Activated CD8-positive, alpha-beta T cell treated with anti-CD3 and anti-CD28 coated beads, Interleukin-2, amount 10 ng/mL, durations not matched to agents 7 days and 5 days (primary cell): ENCODE measurements at places on chromosomes 12 and 14. TPM values are rescaled to one million over a fixed set of nuclear protein-coding genes. Genes with fewer than 3 reads are reported as not detected.

DNA sequence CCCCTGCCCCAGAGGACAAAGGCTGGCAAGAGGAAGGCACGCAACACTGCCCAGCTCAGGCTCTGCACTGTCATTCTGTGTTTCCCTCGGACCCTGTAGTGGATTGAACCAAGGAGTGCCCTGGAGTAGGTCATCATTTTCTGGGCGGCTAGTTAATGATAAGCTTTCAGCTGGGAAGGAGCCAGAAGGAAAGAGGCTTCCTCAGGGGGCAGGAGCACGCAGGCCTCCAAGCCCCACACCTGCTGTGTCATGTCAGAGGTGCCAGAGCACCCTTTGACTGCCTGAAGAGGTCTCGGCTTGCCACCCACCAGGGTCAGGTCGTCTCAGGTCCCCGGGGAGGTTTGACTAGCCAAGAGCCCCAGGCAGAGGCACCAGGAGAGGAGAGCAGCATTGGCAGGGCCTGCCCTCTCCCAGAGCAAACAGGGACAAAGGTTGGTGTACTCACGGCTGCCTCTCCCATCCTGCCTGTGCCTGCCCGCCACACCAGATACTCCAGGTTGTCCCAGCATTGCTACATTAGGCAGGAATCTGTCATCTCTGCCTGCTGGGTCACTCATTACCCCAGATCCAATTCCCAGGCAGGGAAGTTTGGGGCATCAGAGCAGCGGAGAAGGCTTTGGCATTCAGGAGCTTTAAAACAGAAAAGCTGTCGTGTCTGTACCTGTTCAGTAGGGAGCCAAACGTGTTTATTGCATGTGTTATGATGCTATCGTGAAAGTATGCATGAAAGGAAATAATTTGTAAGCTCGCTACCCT, 33.5 kb upstream of the ATP2A2 start:
- H3K27me3 ChIP-seq = no peaks in the 10 kb centered on the region
- H3K4me3 ChIP-seq = no peak overlapping the region
- H3K36me3 ChIP-seq = no peaks in the 10 kb centered on the region
- H3K27ac ChIP-seq = no peak overlapping the region
- no peaks in the 10 kb centered on the region for H3K4me1 ChIP-seq

GRCh38 chr12:57139796-57140649, 7.4 kb downstream of the LRP1-AS start:
- no peaks in the 10 kb centered on the region for H3K36me3 ChIP-seq
- H3K27me3 ChIP-seq = peaks cover 3% of the 10 kb centered on the region
- H3K4me3 ChIP-seq = no peak overlapping the region
- peaks cover 15% of the 10 kb centered on the region for H3K4me1 ChIP-seq
- H3K27ac ChIP-seq = no peak overlapping the region

CLEC4E gene
- not detected for total RNA-seq

SLCO1B1 gene
- not detected for total RNA-seq

PLCZ1 gene
- total RNA-seq = not detected

- no peak overlapping the region for H3K27ac ChIP-seq
- H3K4me1 ChIP-seq = no peaks in the 10 kb centered on the region
- no peaks in the 10 kb centered on the region for H3K36me3 ChIP-seq
Observed at GRCh38 chr14:87632796-87633195, 360.2 kb downstream of the GALC start.

DNA sequence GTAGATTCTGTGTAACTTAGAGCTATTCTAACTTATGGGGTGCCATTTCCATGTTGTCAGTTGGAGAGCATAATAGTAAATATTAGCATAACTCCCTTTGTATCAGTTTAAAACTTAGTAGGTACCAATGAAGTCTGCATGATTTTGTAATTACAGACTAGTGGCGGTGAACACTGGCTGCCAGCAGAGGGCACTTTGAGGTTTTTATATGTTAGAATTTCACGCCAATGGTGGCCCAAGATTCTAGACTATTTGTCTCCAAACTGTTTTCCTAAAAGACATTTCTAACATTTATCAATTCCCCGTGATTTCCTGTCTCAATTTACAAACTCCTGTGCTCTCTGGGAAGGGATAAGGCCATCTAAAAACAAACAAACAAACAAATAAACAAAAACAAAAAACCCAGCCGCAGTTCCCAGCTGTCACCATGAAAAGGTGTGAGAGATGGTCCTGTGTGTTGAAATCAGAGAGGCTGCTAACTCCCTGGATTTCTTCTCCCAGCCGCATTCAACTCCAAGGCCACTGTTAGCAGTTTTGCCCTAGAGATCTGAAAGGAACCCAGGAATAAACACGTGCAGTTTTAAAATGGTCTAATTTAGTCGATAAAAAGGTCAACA, 57.6 kb downstream of the BRMS1L start:
- DNase-seq = peak; percentile 57
- H3K36me3 ChIP-seq = no peaks in the 10 kb centered on the region
- no peak overlapping the region for H3K27ac ChIP-seq
- H3K27me3 ChIP-seq = no peaks in the 10 kb centered on the region
- peaks cover 9% of the 10 kb centered on the region for H3K4me1 ChIP-seq

DNA sequence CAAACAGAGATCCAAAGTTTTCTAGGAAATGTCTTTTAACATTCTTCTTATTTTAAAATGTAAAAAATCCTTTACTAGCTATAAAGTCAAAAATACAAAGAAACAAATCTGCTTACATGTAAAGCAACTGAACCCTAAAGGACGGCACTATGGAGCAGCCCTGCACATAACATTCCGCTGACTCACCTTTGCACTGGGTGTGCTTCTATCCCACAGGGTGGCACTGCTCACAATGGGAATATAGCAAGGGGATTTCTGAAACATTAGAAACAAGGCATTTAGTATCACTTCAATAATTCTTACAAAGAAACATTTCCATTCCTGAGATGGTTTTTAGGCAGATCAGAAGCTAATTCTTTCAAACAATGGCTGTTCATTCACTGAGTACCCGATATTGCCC, 94.3 kb downstream of the C12orf42 start:
- no peak overlapping the region for H3K4me3 ChIP-seq
- DNase-seq = no peak
- no peaks in the 10 kb centered on the region for H3K4me1 ChIP-seq
- H3K36me3 ChIP-seq = no peaks in the 10 kb centered on the region
- no peaks in the 10 kb centered on the region for H3K27me3 ChIP-seq

DNA sequence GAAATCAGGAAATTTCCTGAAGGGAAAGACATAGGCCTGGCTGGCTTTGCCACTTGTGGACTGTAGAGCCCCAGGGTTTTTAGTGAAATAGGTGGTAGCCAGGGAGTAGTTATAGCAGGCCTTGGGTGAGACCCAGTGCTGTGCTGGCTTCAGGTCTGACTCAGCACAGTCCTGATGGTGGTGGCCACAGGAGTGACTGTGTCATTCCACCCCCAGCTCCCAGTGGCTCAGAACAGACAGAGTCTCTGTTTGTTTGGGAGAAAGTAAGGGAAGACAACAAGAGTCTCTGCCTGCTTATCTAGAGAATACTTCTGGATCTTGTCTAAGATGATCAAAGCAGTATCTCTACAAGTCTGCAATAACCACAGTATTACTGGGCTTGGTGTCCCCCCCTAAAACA, 27.5 kb upstream of the OR6J1 start:
- peaks cover 2% of the 10 kb centered on the region for H3K36me3 ChIP-seq
- peaks cover 18% of the 10 kb centered on the region for H3K27me3 ChIP-seq
- DNase-seq = no peak
- no peak overlapping the region for H3K27ac ChIP-seq

VPS29 gene
- total RNA-seq = 128 TPM

- H3K4me1 ChIP-seq = no peaks in the 10 kb centered on the region
- H3K4me3 ChIP-seq = no peak overlapping the region
- no peaks in the 10 kb centered on the region for H3K36me3 ChIP-seq
- no peak for DNase-seq
- H3K27me3 ChIP-seq = peaks cover 4% of the 10 kb centered on the region
Observed at GRCh38 chr12:98416845-98417244, 98.5 kb upstream of the TMPO start.

DNA sequence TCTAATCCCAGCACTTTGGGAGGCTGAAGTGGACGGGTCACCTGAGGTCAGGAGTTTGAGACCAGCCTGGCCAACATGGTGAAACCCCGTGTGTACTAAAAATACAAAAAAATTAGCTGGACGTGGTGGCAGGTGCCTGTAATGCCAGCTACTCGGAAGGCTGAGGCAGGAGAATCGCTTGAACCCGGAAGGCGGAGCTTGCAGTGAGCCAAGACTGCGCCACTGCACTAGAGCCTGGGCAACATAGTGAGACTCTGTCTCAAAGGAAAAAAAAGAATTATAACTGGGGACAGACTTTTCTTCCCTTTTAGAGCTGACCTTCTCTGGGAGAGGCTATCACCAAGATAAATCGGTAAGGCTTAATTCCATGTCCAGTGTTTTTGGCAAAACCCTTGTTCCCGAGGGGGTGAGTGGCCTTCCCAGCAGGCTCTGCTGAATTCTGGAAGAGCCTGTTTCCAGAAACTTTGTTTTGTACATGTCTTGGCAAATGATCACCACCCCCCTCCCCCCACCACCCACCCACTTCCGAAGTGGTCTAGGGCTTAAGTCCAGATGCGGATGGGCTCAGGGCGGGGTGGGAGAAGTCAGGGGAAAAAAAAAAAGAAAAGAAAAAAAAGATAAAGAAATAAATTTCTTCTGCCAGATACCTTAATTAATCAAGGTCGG, 32.3 kb upstream of the DEGS2 start:
- H3K27ac ChIP-seq = no peak overlapping the region
- H3K4me3 ChIP-seq = no peak overlapping the region
- no peaks in the 10 kb centered on the region for H3K27me3 ChIP-seq
- no peak for DNase-seq
- H3K4me1 ChIP-seq = peaks cover 20% of the 10 kb centered on the region
- no peaks in the 10 kb centered on the region for H3K36me3 ChIP-seq

- peak; percentile 44 for DNase-seq
- no peaks in the 10 kb centered on the region for H3K36me3 ChIP-seq
- no peak overlapping the region for H3K27ac ChIP-seq
Observed at GRCh38 chr12:85057370-85057963, 21.3 kb downstream of the LRRIQ1 start.

BCL7A gene
- 6.2 TPM for total RNA-seq

LMNTD1 gene
- not detected for total RNA-seq

CORO1C gene
- 66.3 TPM for total RNA-seq

GRCh38 chr14:33950320-33951182, at the start of gene EGLN3:
Gene EGLN3 (minus strand): TSS chr14:33951074. CDS start chr14:33950752, 322 bp downstream.
- peaks cover 11% of the 10 kb centered on the region for H3K36me3 ChIP-seq
- H3K27ac ChIP-seq = peak within 1 kb of the TSS; percentile 61
- H3K4me3 ChIP-seq = peak within 1 kb of the TSS; percentile 84
- peaks cover 62% of the 10 kb centered on the region for H3K27me3 ChIP-seq

NOXRED1 gene
- total RNA-seq = 0.29 TPM

GRCh38 chr12:95126736-95127135, 53.3 kb upstream of the NR2C1 start:
- no peak for DNase-seq
- H3K27me3 ChIP-seq = no peaks in the 10 kb centered on the region
- no peak overlapping the region for H3K4me3 ChIP-seq
- H3K27ac ChIP-seq = no peak overlapping the region
- H3K36me3 ChIP-seq = no peaks in the 10 kb centered on the region
- no peaks in the 10 kb centered on the region for H3K4me1 ChIP-seq

KRT79 gene
- not detected for total RNA-seq

GALNT8 gene
- 0.84 TPM for total RNA-seq

- H3K27me3 ChIP-seq = peaks cover 17% of the 10 kb centered on the region
- no peak overlapping the region for H3K4me3 ChIP-seq
- DNase-seq = no peak
- no peaks in the 10 kb centered on the region for H3K36me3 ChIP-seq
Observed at GRCh38 chr12:98465505-98465904, 49.9 kb upstream of the TMPO start.

GRCh38 chr12:7026854-7027253, 8.6 kb upstream of the LPCAT3 start:
- DNase-seq = no peak
- H3K4me3 ChIP-seq = no peak overlapping the region
- no peak overlapping the region for H3K27ac ChIP-seq

GRCh38 chr14:68784978-68785533, 7.8 kb downstream of the ZFP36L1 start:
- H3K4me3 ChIP-seq = no peak overlapping the region
- H3K36me3 ChIP-seq = peaks cover 37% of the 10 kb centered on the region
- no peaks in the 10 kb centered on the region for H3K27me3 ChIP-seq
- peak overlapping the region; percentile 51 for H3K27ac ChIP-seq
- no peak for DNase-seq
- peaks cover 93% of the 10 kb centered on the region for H3K4me1 ChIP-seq

DNA sequence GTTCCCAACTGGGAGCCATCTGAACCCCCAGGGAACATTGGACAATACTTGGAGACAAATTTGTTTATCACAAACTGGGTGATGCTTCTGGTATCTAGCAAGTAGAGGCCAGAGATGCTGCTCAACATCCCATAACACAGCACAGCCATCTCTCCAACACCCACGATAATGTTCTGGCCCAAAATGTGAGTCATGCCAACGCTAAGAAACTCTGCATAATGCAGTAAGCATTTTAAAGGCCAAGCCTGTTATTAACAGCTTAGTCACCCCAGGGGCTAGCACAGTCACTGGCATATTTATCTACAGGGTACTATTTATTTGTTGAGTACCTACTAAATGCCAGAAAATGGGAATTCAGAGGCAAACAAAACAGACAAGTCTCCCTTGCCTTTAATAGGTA, 873.1 kb upstream of the TMEM132C start:
- DNase-seq = no peak
- no peaks in the 10 kb centered on the region for H3K27me3 ChIP-seq
- H3K4me1 ChIP-seq = no peaks in the 10 kb centered on the region
- H3K27ac ChIP-seq = no peak overlapping the region
- H3K4me3 ChIP-seq = no peak overlapping the region

GRCh38 chr12:132006056-132006680, 56.4 kb downstream of the EP400 start:
- no peak overlapping the region for H3K27ac ChIP-seq
- no peak for DNase-seq

DNA sequence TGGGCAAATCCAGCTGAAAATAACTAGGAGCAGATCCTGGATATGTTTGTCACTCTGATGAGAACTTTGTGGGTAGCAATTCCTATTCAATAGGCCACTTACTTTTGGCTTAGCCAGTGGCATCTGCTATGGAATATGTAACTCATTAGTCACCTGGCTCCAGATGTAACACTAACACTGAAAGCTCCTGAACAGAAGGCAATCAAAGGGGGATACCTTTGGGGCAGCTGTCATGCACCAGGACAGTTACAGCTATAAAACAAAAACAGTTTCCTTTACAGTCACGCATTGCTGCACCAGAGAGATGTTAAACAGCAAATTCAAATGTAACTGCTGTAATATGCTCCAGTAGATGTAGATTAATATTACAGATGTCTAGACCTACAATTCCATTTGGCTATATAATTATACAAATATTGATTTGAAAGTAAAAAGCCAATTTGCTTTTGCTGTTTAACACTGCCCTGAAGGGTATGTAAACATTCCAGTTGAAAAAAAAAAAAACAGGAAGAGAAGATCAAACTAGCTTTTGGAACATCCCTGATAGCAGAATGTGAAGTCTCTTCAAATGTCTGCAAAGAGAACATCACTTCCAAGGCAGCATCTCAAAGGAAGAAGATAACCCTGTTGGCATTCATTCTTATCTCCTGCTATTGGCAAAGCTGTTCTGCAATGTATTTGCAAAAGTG, 18.4 kb downstream of the RACGAP1 start:
- no peak for DNase-seq
- no peak overlapping the region for H3K4me3 ChIP-seq
- no peaks in the 10 kb centered on the region for H3K27me3 ChIP-seq
- H3K36me3 ChIP-seq = peaks cover 56% of the 10 kb centered on the region
